Tibial nerve (tissue), 4 donors: ENCODE measurements at places on chromosomes 1 and 21. TPM values are rescaled to one million over a fixed set of nuclear protein-coding genes. Genes with fewer than 3 reads are reported as not detected.

GRCh38 chr1:157995583-157996169 lies 2.2 kb downstream of the KIRREL1 start:
- no peaks in the 10 kb centered on the region for H3K36me3 ChIP-seq
- no peak for DNase-seq
- peak overlapping the region; percentile 97 for H3K27ac ChIP-seq
- H3K4me1 ChIP-seq = peaks cover 35% of the 10 kb centered on the region

The ELF3 gene
- not detected for total RNA-seq

DNA sequence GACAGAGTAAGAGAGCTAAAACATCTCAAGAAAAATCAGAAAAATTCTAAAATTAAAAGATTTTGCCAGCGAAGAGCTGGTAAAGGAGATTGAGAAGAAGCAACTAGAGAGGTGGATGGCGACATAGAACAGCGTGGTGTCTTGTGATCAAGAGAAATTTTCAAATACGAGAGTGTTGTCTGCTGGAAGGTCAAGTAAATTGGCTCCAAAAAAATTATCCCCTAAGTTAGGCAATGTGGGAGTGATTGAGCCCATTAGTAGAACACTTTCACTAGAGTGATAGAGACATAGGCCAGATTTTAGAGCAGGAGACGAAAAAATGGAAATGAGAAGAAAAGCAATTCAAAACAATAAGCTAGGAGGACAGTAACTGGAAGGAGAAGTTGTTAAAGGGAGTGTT lies 94.3 kb upstream of the MPC2 start:
- H3K4me1 ChIP-seq = no peaks in the 10 kb centered on the region
- no peaks in the 10 kb centered on the region for H3K36me3 ChIP-seq
- H3K27ac ChIP-seq = no peak overlapping the region
- DNase-seq = no peak
- H3K4me3 ChIP-seq = no peak overlapping the region
- no peaks in the 10 kb centered on the region for H3K27me3 ChIP-seq

GRCh38 chr1:230866171-230867070 lies 1.9 kb downstream of the C1orf198 start:
- DNase-seq = no peak
- H3K36me3 ChIP-seq = no peaks in the 10 kb centered on the region
- no peaks in the 10 kb centered on the region for H3K27me3 ChIP-seq
- H3K27ac ChIP-seq = peak overlapping the region; percentile 93

- no peaks in the 10 kb centered on the region for H3K27me3 ChIP-seq
- peaks cover 5% of the 10 kb centered on the region for H3K36me3 ChIP-seq
- H3K4me1 ChIP-seq = no peaks in the 10 kb centered on the region
- no peak overlapping the region for H3K4me3 ChIP-seq
- DNase-seq = no peak
Measured at GRCh38 chr21:42298237-42298636, 17.0 kb downstream of the TFF3 start.

The SPRR2A gene
- total RNA-seq = not detected

- H3K27me3 ChIP-seq = no peaks in the 10 kb centered on the region
- no peaks in the 10 kb centered on the region for H3K36me3 ChIP-seq
- H3K4me3 ChIP-seq = no peak overlapping the region
- no peaks in the 10 kb centered on the region for H3K4me1 ChIP-seq
Measured at GRCh38 chr21:30605968-30606367, 5.1 kb downstream of the KRTAP22-1 start.
